ENCODE measurements at places on chromosomes 1 and 21.

GRCh38 chr1:17594690-17595601 lies 55.4 kb downstream of the ARHGEF10L start:
- no peak for DNase-seq

DNA sequence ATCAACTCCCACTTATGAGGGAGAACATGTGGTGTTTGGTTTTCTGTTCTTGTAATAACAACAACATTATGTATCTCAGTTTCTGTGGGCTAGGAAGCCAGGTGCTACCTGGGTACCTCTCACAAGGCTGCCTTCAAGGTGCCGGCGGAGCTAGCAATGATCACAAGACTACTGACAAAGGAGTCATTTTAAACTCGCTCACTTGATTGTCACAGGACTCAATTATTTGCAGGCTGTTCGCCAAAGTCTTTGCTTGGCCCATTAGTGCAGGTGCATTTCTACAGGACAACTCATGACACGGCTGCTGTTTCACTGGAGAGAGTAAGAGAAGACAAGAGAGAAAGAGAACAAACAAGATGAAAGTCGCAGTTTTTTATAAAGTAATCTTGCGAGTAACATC lies 1237.4 kb upstream of the TMPRSS15 start:
- DNase-seq, result no peak

- no peak for DNase-seq
Measured at GRCh38 chr1:178918955-178919354, 48.1 kb upstream of the ANGPTL1 start.

- no peak for DNase-seq
Measured at GRCh38 chr1:201636097-201636496, 97.2 kb downstream of the NAV1 start.

GRCh38 chr1:170166518-170167180 lies 20.9 kb downstream of the NTMT2 start:
- no peak for DNase-seq

- DNase-seq, result no peak
Measured at GRCh38 chr1:59101518-59101917, 195.4 kb upstream of the FGGY start.

GRCh38 chr1:1230656-1231399 lies 973 bp downstream of the SDF4 start:
- no peak for DNase-seq

DNA sequence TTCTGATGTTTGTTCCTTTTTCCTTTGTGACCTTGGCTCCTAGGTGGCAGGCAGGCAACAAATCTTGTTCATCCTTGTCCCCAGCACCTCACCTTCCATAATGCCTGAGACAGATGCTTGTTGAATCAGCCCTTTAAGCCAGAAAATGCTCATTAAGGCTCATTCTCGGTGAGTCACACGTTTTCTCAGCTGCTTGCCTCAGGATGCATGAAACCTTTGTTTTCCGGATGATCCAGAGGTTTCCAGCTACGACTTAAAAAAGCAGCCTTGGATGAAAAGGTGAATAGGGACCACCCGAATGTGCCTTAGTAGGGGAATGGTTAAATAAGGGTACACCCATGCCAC lies 4.6 kb upstream of the ATP13A2 start:
- no peak for DNase-seq

- DNase-seq, result no peak
Measured at GRCh38 chr1:56676571-56677035, 31.5 kb downstream of the PRKAA2 start.

- no peak for DNase-seq
Measured at GRCh38 chr1:15908597-15908996, 61.1 kb downstream of the SPEN start.

- DNase-seq, result no peak
Measured at GRCh38 chr1:225811622-225812487, 1.9 kb downstream of the EPHX1 start.

DNA sequence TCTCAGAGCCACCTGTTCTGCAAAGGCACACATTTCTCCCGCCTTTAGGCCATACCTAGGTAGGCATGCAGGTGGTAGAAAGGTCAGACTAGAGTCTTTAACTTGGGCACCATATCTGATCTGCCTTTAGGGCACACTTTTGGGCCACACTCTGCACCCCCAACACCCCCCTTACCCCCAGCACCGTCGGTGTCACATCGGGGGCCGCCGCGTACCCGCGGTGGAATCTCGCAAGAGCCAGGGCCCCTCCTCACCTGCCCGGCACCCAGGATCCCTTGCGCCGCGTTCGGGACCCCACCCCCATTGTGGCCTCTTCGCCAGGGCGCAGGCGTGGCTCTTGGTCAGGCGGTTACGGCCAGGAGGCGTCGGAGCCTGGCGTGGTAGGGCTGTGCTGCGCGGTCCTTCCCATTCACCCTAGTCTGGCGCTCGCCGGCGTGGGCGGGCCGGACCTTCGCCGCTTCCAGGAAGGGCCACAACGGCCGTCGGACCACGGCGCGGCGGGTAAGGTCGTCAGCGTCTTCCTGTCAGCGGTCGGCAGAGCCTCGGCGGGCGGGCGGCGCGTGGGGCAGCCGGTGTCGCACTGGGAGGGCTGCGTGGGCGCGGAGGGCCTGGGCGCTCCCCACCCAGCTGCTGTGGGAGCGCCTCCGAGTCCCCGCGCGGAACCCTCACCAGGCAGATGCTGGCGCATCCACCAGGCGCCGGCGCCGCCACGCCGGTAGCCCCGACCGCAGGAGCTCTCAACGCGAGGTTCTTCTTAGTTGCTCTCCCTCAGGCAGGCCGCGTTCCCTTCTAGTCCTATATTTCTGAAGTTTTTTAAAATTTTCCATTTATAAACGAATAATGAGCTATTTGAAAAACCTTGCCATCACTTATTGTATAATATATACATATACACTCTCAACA lies at the start of gene DNAH14:
DNAH14 (plus strand) TSS at position 341 of the 903 bp plus-strand sequence. CDS start 23,028 bp downstream, outside the sequence.
- DNase-seq, result peak; percentile 34

DNA sequence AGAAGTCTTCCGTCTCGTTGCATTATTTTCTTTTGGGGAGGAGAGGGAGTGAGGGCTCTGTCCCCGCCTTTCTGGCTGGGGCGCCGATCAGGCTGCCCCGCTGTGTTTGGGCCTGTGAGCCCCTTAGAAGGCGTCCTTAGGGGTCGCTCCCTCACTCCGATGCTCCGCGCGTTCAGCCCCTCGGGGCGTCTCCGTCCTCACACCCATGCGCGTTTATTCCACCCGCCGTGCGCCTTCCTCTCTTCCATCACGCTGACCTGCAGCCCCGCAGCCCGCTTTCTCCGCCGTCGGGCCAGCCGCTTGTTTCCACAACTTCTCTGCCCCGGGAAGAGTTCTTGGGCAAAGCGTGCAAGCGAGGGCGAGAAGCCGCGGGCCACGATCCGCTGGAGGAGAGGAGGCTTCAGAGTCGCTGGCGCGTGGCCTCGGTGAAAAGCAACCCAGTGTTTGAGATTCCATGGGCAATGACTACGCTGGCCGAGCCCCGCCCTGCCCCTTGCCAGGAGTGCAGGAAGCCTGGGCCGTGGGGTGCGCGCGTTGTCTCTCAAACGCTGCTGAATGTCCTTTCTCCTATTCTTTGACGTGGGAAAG lies 27.7 kb downstream of the TRIM11 start:
- no peak for DNase-seq

- no peak for DNase-seq
Measured at GRCh38 chr1:62988867-62989266, 204.9 kb downstream of the ATG4C start.

- no peak for DNase-seq
Measured at GRCh38 chr21:21688889-21689288, 690.7 kb downstream of the NCAM2 start.

GRCh38 chr1:229567109-229567868 lies 8.8 kb upstream of the ABCB10 start:
- DNase-seq, result no peak

DNA sequence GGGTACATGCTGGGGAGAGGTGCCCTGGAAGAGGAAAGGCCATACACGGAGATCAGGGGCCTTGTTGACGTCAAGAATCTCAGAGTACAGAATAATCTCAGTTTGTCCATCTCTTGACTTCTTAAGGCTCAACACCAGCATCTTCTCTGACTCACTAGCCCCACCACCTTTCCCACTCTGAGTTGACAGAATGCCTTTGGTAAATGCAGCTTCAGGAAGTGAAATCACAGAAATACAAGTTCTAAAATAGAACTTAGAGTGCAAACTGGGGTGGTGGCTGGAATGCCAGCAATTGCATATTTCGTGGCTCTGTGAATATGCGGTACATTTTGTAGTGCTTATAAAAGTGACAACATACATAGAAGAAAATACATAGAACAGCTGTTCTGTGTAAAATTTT lies 1.6 kb downstream of the COG2 start:
- no peak for DNase-seq

DNA sequence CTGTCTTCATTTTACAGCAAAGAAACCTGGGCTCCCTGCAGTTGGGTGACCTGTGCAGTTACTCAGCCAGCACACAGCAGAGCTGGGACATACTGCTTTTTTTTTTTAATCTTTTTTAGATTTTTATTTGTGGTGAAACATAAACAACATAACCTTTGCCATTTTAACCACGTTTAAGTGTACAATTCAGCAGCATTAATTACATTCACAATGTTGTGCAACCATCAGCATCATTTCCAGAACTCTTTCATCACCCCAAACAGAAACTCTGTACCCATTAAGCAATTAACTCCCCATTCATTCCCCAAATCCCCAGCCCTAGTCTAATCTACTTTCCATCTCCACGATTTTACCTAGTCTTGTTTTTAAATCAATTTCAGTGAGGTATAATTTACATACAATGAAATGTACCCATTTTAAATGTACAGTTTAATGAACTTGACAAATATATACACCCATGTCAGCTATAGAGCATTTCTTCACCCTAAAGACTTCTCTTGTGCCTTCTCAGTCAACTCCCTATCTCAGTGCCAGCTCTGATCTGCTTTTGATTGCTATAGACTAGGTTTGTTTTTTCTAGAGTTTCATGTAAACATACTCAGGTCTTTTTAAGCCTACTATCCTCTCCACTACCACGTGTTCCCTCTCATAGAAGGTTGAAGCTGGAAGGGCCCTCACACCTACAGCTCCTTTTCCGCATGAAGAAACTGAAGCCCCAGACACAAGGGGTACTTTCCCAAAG lies 37.8 kb upstream of the C8B start:
- DNase-seq, result peak; percentile 29

GRCh38 chr1:59292562-59292961 lies 4.3 kb upstream of the FGGY start:
- DNase-seq, result no peak

GRCh38 chr1:8023995-8024313 lies 2.2 kb downstream of the ERRFI1 start:
- no peak for DNase-seq

- DNase-seq, result no peak
Measured at GRCh38 chr1:9294405-9294773, 1.7 kb downstream of the SPSB1 start.

DNA sequence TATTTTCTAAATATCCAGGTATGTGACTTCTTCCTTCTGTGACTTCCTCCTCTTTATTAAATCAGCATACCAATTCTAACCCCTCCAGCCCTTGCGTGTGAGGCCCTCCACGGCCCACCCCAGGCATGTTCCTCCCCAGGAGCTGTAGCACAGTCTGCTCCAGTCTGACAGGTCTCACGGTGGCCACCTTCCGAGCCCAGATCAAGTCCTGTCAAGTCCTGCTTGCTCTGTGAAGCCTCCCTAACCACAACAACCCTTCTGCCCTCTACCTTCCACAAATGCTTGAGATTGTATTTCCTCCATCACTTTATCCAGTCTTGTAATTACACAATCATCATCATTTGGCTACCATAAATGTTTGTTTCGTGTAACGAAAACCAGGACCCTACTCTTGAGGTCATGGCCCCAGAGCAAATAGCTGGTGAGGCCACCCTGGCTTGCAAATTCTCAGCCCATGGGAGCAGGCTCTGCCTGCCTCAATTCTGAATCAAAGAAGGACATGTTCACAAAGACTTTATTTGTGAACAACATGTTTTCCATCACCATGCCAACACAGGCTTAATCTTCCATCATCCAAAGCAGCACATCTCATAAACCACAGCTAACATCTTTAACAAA lies 33.0 kb upstream of the S100A7 start:
- DNase-seq, result no peak

- no peak for DNase-seq
Measured at GRCh38 chr1:236072001-236072400, 7.1 kb upstream of the NID1 start.

- peak; percentile 14 for DNase-seq
Measured at GRCh38 chr1:112803906-112804762, 89.0 kb upstream of the PPM1J start.

DNA sequence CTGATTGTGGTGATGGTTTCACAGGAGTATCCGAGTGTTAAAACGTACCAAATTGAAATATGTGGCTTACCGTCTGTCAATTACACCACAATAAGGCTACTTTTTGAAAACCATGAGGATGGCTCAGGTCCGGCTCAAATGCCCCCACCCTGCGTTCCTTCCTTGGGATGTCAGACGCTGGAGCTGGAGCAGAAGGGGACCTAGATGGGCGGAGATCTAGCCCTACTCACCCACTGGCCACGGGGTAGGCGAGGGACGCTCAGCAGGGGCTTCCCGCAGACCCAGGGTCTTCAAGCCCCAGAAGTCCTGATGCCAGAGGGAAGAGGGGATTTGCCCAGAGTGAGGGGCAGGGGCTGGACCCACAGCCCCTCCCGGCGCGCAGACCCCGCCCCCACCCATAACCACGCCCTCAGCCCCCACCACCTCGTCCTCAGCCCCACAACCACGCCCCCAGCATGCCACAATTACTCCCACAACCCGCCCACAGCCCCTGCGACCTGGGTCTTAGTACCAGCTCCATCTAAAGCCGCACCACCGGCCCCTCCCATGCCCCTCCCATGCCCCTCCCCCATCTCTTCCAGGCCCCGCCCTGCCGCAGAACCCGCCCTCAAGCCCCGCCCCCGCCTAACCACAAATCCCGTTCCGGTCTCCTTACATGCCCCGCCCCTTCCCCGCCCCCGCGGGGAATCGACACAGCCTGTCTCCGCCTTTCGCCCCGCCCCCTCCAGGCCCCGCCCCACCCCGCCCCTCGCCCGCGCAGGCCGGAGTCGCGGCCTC lies at the start of gene LRRC3:
LRRC3 (plus strand) TSS at position 764 of the 777 bp plus-strand sequence. CDS start 1,135 bp downstream, outside the sequence.
- peak; percentile 44 for DNase-seq

DNA sequence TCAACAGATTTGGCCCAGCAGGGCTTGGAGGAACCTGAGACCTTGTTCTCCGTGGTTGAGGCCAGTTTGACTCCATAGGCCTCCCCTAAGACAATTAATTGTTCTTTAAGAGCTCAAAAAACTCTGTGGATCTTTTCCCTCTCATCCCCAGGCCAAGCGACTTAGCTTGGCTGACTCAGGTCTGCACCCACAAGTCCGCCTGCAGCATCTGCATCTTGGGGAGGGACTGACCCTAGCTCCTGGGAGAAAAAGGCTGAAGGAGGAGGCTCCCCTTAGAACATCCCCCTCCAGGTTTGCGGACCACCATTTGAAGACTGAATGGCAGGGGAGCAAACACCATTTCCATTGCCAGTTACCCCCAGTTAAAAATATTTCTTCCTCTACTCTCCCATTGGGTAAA lies 1.5 kb upstream of the HES2 start:
- no peak for DNase-seq

Measured in NCI-H2029 treated with DMSO at 0.1 percent for 48 hours (cell line).